Stimulated activated CD4-positive, alpha-beta T cell treated with anti-CD3 and anti-CD28 coated beads, Interleukin-4, amount 100 ng/mL, for 4 hours (primary cell): ENCODE measurements at places on chromosomes 4 and X.

DNA sequence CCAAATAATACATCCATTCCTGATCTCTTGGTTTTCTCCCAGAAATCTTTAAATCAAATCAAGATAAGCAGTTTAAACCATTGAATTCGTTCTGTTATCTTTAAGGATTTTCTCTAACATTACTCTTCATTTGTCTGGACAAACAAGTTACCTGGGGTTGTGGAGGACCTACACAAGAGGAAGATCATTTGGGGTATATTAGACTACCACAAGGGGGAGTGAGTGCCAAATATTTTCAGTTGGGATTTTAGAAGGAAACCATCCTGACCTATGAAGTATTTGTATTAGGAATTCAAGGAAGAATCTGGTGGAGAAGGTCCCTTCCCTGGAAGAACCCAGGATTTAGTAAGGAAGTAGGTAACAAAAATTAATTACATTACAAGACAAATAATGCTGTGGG, 12.0 kb upstream of the DCHS2 start:
- no peak for DNase-seq

DNA sequence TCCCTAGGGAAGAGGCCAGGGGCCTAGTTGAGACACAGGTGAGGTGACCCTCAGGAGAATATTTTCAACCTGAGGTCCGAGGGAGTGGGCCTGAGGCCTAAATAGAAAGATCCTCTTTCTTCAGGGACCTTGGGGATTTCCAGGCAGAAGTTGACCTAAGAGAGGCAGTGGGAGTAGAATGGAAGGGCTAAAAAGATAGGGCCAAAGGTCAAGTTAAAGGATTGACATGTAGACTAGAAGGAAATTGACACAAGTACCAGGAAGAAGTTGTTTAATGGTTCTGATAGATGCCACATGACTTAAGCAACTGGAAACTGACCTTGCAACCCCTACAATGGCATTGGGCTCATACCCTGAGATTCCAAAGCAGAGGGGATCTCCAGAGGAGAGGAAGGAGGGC, 76.9 kb downstream of the SHROOM3 start:
- DNase-seq: no peak

- DNase-seq: no peak
Measured at GRCh38 chrX:34332334-34332733, 200.2 kb upstream of the FAM47A start.

GRCh38 chrX:54358424-54359211, 772 bp upstream of the WNK3 start:
- DNase-seq: peak; percentile 48

GRCh38 chr4:8745826-8746225, 125.8 kb downstream of the HMX1 start:
- no peak for DNase-seq

- no peak for DNase-seq
Measured at GRCh38 chrX:76366972-76367371, 60.5 kb upstream of the MAGEE1 start.

GRCh38 chr4:57945298-57945697, 835.1 kb upstream of the IGFBP7 start:
- DNase-seq: no peak

GRCh38 chrX:71671043-71671780, 3.9 kb downstream of the LOC101059915 start:
- peak; percentile 68 for DNase-seq

DNA sequence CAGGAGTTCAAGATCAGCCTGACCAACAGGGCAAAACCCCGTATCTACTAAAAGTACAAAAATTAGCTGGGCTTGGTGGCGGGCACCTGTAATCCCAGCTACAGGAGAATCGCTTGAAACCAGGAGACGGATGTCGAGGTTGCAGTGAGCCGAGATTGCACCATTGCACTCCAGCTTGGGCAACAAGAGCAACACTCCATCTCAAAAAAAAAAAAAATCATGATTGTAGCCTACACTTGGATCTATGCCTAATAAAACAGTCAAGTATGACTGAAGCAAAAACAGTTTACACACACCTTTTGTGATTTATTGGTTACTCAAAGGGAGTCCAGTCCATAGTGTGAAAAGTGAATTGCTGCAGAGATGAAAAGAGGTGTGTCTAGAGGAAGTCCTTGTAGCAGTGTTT, 34.7 kb upstream of the TASL start:
- no peak for DNase-seq

- no peak for DNase-seq
Measured at GRCh38 chr4:137541876-137542646, 9.8 kb upstream of the PCDH18 start.

- DNase-seq: no peak
Measured at GRCh38 chrX:65690057-65690855, 22.8 kb downstream of the MSN start.

- DNase-seq: no peak
Measured at GRCh38 chr4:184573701-184574100, 75.5 kb downstream of the CASP3 start.
